ENCODE measurements at places on chromosomes 1 and 21. TPM values are rescaled to one million over a fixed set of nuclear protein-coding genes. Genes with fewer than 3 reads are reported as not detected.

BEND5 gene
- polyA plus RNA-seq = 64.9 TPM

KLF17 gene
- not detected for polyA plus RNA-seq

DEPDC1 gene
- polyA plus RNA-seq = 2.4 TPM

BNIPL gene
- polyA plus RNA-seq = 0.16 TPM

FCMR gene
- not detected for polyA plus RNA-seq

S1PR1 gene
- polyA plus RNA-seq = 0.44 TPM

All from neural cell (in vitro differentiated cells).